ENCODE measurements at places on chromosomes 12 and 14.

GRCh38 chr12:121963341-121964018 lies 45.1 kb downstream of the CFAP251 start:
- no peak for DNase-seq

GRCh38 chr12:53006810-53007309 lies 604 bp downstream of the EIF4B start:
- DNase-seq: peak; percentile 5

DNA sequence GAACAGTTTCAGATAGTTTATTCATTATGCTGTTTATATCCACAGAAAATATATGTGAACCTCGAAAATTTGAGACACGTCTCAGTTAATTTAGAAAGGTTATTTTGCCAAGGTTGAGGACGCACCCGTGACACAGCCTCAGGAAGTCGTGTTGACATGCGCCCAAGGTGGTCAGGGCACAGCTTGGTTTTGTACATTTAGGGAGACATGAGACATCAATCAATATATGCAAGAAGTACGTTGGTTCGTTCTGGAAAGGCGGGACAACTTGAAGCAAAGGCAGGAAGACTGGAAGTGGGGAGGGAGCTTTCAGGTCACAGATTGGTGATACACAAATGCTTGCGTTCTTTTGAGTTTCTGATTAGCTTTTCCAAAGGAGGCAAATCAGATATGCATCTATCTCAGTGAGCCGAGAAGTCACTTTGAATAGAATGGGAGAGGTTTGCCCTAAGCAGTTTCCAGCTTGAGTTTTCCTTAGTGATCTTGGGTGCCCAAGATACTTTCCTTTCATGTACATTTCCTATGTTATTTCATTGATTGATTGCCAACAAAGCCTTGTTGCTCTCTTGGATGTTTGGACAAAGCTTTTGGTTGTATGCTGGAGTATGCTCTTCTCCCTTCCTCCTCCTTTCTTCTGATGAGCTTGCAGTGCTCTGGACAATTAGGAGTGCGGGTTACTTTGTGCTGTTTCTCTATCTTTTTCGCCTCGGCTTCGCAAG lies 3.2 kb downstream of the SNAPC1 start:
- no peak for DNase-seq

- peak; percentile 77 for DNase-seq
These were observed 212.5 kb downstream of the CHST11 start for GRCh38 chr12:104669089-104669721.

Measured in C1 segment of cervical spinal cord (tissue), 14 donors.